ENCODE measurements at places on chromosomes 16 and 17. TPM values are rescaled to one million over a fixed set of nuclear protein-coding genes. Genes with fewer than 3 reads are reported as not detected.

DNA sequence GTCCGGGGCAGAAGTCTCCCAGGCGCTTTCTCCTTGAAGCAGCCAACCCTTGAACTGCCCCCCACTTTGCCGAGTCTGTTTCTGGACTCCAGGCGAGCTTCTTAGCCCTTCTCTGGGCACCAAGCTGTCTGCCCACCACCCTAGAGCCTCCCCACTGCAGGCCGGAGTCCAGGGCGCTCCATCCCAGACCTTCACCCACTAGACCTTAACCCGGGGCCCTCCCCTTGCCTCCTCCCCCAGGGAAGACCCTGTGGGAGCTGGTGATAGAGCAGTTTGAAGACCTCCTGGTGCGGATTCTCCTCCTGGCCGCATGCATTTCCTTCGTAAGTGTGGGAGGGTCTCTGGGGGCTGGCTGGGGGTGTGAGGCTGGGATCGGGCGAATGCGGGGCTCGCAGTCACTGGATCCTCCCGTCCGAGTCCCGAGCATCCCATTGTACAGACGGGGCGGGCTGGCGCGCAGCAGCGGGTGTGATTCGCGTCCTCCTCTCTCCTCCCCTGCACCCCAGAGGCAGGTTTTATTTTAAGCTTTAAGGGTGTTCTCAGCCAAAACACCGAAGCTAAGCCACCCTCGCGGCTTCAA lies 1.1 kb downstream of the ATP2A1 start:
- no peaks in the 10 kb centered on the region for H3K36me3 ChIP-seq
- DNase-seq: no peak
- H3K4me3 ChIP-seq: peak overlapping the region; percentile 90
- peaks cover 23% of the 10 kb centered on the region for H3K4me1 ChIP-seq
- peaks cover 8% of the 10 kb centered on the region for H3K27me3 ChIP-seq

- no peak for DNase-seq
- H3K4me1 ChIP-seq: peaks cover 48% of the 10 kb centered on the region
- peak overlapping the region; percentile 96 for H3K27ac ChIP-seq
- H3K36me3 ChIP-seq: no peaks in the 10 kb centered on the region
- no peaks in the 10 kb centered on the region for H3K27me3 ChIP-seq
These were observed 55.0 kb upstream of the GSE1 start for GRCh38 chr16:85557971-85558657.

DNA sequence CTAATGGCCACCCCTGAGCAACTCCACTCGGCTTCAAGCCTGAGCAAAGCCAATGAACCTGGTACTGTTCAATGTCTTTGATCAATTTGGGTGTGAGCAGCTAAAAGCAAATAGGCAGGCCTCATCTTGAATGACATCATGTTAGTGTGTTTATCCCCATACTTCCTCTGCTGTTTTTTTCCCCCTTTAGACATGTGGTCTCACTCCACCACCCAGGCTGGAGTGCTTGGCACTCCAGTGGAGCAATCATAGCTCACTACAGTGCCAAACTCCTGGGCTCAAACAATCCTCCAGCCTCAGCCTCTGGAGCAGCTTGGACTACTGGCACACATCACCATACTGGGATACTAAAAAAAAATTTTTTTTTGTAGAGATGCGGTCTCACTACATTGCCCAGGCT lies 75.4 kb downstream of the ARHGAP17 start:
- H3K4me1 ChIP-seq: no peaks in the 10 kb centered on the region
- no peak for DNase-seq
- H3K27ac ChIP-seq: no peak overlapping the region
- peaks cover 17% of the 10 kb centered on the region for H3K36me3 ChIP-seq
- H3K4me3 ChIP-seq: no peak overlapping the region

GRCh38 chr17:62690168-62690897 lies 62.9 kb downstream of the MRC2 start:
- H3K36me3 ChIP-seq: peaks cover under 1% of the 10 kb centered on the region
- H3K27ac ChIP-seq: no peak overlapping the region
- H3K4me3 ChIP-seq: no peak overlapping the region
- H3K27me3 ChIP-seq: no peaks in the 10 kb centered on the region

DNA sequence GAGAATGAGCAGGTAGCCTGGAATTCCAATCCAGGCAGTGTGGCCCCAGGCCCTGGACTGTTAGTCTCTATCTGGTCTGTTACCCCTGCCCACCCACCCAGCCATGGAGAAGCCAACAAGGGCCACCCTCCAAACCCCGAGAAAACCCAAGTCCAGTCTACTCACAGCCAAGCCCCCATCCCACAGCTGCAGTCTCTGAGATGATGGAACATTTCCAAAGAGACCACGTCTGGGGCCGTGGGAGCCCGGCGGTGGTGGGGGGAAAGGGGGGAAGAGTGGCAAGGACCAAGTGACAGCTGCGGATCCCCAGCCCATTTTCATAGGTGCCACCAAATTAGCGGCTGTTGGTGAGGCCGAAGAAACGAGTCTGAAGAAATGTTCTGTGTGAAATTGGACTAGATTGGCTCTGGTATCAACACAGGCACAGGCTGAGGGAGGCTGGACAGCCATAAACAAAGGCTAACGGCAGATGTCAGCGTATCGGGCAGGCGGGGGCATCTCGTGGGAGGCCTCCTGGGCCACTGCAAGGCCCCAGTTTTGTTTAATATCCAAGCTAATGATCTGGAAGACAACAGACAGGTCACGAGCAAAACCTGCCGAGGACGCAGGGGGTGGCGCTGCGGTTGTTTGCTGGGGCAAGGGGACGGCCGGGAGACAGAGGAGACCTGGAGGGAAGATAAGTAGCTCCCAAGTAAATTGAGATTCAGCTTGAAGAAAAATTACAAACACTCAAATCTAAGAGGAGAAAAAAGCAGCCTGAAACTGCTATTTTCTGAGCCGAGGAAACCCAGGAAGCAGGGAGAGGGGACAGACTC lies 53.4 kb downstream of the RBFOX3 start:
- no peak overlapping the region for H3K27ac ChIP-seq
- H3K4me3 ChIP-seq: peak overlapping the region; percentile 34
- DNase-seq: no peak
- no peaks in the 10 kb centered on the region for H3K36me3 ChIP-seq

DNA sequence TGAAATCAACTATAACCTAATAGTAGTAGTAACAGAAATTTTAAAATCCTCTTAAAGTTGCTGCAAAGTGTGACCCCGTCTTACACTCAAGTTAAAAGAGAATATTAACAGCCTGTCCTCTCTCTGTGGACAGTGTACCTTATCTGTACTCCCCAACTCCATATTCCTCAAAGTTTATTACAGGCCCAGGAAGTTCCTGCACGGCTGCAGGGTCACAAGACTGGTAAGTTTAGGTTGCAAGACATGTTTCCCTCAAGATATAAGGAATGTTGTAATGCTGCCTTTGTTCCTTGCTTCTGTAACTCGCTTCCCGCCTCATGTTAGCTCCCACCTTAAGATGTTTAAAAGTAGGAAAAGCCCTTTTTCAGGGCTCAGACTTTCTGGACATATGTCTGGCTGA lies 72.2 kb downstream of the ITFG1 start:
- DNase-seq: no peak
- H3K27me3 ChIP-seq: no peaks in the 10 kb centered on the region
- H3K36me3 ChIP-seq: no peaks in the 10 kb centered on the region
- peaks cover 10% of the 10 kb centered on the region for H3K4me1 ChIP-seq

- DNase-seq: no peak
- no peaks in the 10 kb centered on the region for H3K27me3 ChIP-seq
- H3K4me1 ChIP-seq: no peaks in the 10 kb centered on the region
- H3K36me3 ChIP-seq: peaks cover 24% of the 10 kb centered on the region
- H3K4me3 ChIP-seq: no peak overlapping the region
These were observed 55.7 kb downstream of the PLD6 start for GRCh38 chr17:17150448-17150800.

- H3K27me3 ChIP-seq: peaks cover 17% of the 10 kb centered on the region
- H3K4me3 ChIP-seq: no peak overlapping the region
- no peak overlapping the region for H3K27ac ChIP-seq
- no peak for DNase-seq
- H3K36me3 ChIP-seq: no peaks in the 10 kb centered on the region
- peaks cover 34% of the 10 kb centered on the region for H3K4me1 ChIP-seq
These were observed 128.4 kb upstream of the TNRC6C start for GRCh38 chr17:77829843-77830799.

The OR3A3 gene
- total RNA-seq: not detected

The CASKIN2 gene
- 31.2 TPM for total RNA-seq

Measured in type B pancreatic cell (in vitro differentiated cells).